ENCODE measurements at places on chromosomes 11 and 22. TPM values are rescaled to one million over a fixed set of nuclear protein-coding genes. Genes with fewer than 3 reads are reported as not detected.
A peak's percentile ranks its signal among the peaks of the same experiment; 100 is the strongest.

DNA sequence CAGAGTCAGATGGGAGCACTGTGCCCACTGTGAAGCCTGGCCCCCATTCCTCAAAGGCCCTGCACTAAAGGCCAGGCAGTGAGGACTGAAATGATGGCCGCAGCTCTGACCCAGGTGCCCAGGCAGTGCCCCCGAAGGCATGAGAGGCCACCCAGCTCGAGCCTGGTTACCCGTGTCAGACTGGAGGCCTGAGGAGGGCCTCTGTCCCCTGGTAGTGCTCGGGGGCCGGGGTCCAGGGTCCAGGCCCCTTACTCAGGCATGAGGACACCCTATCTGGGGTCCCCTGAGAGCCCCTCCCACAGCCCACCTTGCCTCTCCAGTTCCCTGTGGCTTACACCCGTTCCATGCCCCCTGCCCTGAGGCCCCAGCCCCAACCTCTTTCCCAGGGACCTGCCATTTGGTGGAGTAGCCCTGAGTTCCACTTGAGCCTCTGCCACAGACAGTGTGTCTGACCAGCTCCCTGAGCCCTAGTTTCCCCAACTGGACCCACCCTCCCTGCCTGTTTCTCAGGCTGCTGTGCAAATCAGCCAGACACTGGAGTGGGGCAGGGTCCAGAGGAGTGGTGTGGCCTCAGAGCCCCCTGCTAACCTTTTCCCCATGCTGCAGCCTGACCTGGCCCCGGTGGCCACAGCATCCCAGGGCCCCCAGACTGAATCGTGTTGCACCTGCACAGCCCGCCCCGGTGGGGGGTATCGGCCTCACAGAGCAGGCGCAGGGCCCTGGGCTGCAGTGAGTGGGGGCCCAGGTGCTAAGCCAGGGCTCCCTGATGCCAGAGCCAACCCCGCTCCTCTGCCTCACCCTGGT is 10.8 kb upstream of the ANKRD13D start:
- no peak for DNase-seq

SYT12 gene
- total RNA-seq, result 3.1 TPM

- peak; percentile 84 for DNase-seq
Measured at GRCh38 chr11:109112821-109113280, 309.1 kb upstream of the C11orf87 start.

ALG12 gene
- 13.7 TPM for total RNA-seq

GRCh38 chr11:43558556-43559127 is 121.9 kb upstream of the HSD17B12 start:
- DNase-seq, result no peak

GRCh38 chr11:61491736-61492395 is 16.7 kb upstream of the LRRC10B start:
- DNase-seq, result no peak

DNA sequence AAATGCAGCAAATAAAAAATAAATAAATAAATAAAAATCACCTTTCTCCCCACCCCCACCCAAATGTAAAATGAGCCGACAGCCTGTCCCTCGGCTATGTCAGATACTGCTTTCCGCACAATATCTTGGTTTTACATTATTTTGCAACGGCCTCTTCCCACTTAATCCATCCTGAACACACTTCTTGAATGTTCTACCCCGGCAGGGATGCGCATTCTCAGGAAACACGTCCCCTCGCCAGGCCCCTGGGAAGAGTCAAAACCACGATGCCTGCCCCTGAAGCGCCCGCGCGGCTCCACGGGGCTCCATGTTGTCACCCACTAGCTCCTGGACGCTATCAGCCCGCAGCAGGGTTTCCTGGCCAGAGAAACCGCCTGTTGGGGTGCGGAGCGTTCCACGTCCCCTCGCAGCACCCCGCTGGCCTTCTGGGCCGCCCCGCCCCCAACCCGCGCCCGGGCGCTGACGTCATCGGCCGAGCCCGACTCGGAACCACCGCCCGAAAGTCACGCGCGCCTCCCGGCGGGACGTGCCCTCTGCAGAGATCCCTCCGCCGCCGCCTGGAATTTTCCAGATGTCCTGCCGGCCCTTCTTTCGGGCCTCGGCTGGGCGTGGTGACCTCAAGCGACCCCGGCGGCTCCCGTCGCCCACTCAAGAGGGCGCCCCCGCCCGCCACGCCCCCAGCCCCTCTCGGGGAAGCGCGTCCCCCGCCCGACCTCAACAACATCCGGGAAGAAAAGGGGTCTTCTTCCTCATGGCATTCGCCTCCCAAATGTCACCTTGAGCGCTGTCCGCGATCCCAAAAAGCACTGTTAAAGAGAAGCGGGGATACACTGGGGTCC is 585 bp upstream of the NEAT1 start:
- DNase-seq, result peak; percentile 97

KCTD14 gene
- 0.48 TPM for total RNA-seq

DNA sequence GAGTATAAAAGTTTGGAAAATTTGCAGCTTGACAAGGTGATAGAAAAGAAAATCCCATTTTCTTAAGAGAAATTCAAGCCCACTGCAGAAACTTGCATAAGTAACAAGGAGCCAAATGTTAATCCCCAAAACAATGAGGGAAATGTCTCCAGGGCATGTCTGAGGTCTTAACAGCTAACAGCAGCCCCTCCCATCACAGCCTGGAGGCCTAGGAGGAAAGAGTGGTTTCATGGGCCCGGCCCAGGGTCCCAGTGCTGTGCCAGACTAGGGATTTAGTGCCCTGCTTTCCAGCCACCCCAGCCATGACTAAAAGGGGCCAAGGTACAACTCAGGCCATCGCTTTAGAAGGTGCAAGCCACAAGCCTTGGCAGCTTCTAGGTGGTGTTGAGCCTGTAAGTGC is 123.7 kb upstream of the TRPC6 start:
- no peak for DNase-seq

GRCh38 chr11:88398791-88399570 is 61.4 kb upstream of the CTSC start:
- DNase-seq, result no peak

DNA sequence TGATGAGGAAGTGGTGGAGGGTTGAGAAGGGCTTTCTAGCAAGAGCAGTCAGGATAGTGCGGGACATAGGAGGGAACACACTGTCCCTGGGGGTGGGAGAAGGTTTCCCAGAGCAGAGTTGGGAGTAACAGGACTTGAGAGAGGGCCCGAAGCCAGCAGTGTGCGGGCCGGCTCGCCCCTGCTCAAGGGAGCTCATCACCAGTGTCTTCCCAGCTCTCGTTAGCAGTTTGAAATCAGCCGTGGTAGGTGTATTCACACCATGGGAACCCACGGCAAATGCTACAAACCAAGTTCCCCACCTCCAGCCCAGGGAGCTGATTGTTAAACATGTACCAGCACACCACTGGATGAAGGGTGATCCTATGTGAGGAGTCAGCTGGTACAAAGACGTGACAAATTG is 66.2 kb upstream of the EIF3D start:
- DNase-seq, result no peak

GRCh38 chr11:7167976-7168740 is 79.4 kb downstream of the RBMXL2 start:
- DNase-seq, result no peak

DNA sequence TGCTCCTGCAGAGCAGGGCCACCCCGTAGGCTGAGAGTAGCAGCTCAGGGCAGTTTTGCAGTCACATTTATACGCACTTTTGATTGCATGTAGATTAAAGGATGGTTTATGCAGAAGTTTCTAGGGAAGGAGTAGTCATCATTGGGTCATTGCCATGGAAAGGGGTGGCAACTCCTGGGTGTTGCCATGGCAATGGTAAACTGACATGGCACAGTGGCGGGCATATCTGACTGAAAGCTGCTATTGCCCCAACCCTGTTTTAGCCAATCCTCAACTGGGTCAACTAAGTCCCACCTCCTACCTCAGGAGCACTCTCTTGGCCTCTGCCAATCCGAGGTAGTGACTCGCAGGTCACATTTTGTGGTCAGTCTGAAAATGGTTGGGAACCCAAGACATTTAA is 2.4 kb upstream of the ARSA start:
- no peak for DNase-seq

GRCh38 chr11:6650980-6651379 is 4.6 kb downstream of the DCHS1 start:
- no peak for DNase-seq

GRCh38 chr11:123203934-123204333 is 8.9 kb upstream of the CLMP start:
- no peak for DNase-seq

TUB gene
- total RNA-seq, result 28.6 TPM

CCDC86 gene
- 4.3 TPM for total RNA-seq

- DNase-seq, result peak; percentile 71
Measured at GRCh38 chr22:35987487-35987886, 41.1 kb downstream of the RBFOX2 start.
